ENCODE measurements at places on chromosomes 4 and X.

GRCh38 chr4:87005369-87005689 lies 70.5 kb downstream of the AFF1 start:
- DNase-seq: no peak

- no peak for DNase-seq
These were observed at the start of gene PROM1 for GRCh38 chr4:16083241-16084191. Gene PROM1, minus strand, starts transcription at chr4:16084023. Its CDS starts 8,117 bp downstream, at chr4:16075906.

GRCh38 chr4:109216085-109216696 lies 86.3 kb downstream of the COL25A1 start:
- no peak for DNase-seq

GRCh38 chr4:120843849-120844527 lies 78.5 kb downstream of the PRDM5 start:
- DNase-seq: no peak

- no peak for DNase-seq
These were observed 485.8 kb upstream of the ATOH1 start for GRCh38 chr4:93342738-93343137.

GRCh38 chr4:61427099-61427817 lies 227.1 kb downstream of the ADGRL3 start:
- DNase-seq: no peak

DNA sequence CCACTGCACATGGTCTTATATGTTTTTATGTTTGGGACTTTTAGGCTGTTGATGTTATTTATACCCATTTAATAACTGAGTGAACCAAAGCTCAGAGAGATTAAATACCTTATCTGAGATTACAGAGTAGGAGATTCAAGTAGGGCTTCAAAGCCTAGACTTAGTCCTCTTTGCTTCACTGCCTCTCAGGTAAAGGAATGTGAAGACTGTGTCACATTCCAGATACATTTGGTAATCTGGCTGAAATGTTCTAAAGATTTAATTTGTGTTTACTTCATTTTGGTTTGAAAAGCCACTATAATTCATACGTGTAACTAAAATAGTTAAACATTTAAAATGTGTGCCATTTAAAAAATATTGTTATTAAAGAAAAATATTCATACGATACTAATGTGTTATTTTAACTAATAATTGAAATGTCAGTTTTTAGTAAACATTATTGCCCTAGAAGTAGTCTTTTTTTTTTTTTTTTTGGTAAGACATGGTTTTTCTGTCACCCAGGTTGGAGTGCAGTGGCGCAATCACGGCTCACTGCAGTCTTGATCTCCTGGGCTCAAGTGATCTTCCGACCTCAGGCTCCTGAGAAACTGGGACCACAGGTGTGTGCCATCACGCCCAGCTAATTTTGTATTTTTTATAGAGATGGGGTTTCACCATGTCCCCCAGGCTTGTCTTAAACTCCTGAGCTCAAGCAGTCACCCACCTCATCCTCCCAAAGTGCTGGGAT lies 54.3 kb downstream of the WWC2 start:
- no peak for DNase-seq

GRCh38 chrX:47840111-47840510 lies 3.4 kb downstream of the ZNF81 start:
- DNase-seq: no peak

- DNase-seq: no peak
These were observed 2.5 kb downstream of the AKAP4 start for GRCh38 chrX:50198348-50198747.

DNA sequence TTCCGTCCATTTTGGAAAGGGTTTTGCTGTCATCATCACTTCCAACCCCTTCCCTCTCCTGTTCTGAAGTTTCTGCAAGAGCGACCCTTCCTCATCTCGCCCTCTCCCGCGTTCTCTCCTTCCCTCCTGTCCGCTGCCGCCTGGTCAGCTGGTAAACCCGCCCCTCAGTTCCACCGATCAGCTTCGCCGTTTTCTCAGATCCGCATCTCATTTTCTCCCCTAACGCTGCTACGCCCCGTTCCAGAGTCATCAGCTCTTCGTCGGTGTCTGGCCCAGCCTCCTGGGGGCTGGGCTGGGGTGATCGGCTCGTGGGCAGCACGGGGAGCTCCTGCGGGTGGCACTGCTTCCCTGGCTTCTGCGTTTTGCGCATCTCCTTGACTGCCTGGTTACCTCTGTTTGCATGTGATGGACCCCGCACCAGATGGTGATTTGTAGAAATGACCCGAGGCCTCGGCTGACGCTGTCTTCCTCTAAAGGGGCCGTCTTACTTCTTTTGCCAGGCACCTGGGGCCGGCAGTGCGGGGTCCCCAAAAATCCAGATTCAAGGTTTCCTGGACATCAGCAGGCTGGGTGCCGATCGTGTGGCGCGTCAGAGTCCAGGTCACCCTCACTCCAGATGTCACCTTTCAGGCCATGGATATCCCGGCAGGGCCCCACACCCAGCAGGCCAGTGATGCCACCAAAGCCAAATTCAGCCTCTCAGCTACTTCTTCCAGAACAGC lies 13.4 kb downstream of the CTBP1 start:
- DNase-seq: no peak

DNA sequence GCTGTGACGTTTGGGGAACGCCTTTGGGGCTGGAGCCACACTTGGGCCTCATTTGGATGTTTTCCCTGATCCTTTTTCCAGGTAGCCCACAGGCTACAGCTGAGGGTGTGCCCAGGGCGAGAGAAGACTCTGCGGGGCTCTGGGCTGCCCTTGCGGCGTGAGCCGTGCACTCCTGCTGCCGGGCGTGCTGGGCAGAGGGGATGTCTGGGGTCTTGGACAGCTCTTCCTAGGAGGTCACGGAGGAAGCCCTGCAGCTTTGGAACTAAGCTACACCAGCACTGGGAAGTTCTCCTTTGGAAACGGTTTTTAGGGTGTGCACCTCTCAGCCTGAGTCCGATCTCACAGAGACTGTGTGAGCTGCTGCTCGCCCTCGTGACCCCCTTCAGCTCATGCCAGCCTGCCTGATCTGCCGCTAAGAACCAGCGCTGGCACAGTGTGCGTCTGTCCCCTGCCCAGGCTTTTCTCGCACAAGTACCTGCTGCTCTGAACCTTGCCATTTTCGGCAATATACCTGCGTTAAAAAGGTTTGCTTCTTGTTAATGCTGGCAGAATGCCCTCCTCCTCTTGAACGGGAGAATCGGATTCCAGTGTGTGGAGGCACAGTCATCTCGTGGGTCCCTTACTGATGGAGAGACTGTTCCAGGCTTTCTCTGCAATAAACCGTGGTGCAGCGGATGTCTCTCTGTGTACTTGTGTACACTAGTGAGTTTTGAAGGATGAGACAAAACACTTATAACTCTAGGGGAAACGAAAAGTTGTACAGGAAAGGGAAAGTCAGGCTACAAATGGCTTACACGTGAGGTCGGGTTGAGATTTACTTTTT lies 14.3 kb downstream of the MSANTD1 start:
- no peak for DNase-seq

DNA sequence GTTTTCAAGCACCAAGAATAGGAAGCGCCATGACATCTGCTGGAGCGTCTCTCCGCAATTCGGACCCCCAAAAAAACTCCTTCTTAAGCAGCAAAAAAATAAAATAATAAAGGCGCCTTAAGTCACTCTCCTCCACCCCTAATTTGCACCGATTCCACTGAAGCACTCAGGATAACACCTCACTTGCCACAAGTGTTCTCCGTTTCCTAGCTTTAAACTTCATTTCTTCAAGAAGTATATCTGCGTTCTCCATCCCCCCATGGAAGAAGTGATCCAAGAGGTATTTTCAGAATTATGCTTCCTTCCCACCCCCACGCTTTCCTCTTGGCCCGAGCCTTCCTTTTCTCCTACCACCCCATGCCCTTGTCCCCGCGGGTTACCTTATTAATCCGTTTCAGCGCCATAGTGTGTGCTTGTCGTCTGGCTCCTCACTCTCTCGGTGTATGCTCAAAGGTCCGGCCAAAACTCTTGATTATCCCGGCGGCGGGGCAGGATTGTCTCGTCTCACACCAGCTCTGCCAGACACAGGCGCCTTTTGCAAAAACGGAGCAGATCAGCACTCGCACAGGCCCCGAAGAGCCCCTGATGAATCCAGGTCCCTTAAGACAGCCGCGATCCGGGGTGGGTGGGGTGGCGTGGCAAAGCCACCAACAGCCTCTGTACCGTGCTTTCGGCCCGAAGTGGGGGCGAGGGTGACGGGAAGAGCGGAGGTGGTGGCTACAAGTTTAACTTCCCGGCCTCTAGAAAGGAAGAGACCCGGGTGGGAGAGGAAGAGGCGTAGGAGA lies 1.1 kb downstream of the UBE2D3 start:
- no peak for DNase-seq

- DNase-seq: no peak
These were observed 658.7 kb downstream of the PCDH18 start for GRCh38 chr4:136873555-136873954.

- no peak for DNase-seq
These were observed 11.5 kb upstream of the CHST7 start for GRCh38 chrX:46561824-46562657.

- DNase-seq: no peak
These were observed 128.6 kb upstream of the SLC34A2 start for GRCh38 chr4:25527034-25527433.

GRCh38 chr4:144644368-144645101 lies 1.4 kb upstream of the HHIP start:
- no peak for DNase-seq

DNA sequence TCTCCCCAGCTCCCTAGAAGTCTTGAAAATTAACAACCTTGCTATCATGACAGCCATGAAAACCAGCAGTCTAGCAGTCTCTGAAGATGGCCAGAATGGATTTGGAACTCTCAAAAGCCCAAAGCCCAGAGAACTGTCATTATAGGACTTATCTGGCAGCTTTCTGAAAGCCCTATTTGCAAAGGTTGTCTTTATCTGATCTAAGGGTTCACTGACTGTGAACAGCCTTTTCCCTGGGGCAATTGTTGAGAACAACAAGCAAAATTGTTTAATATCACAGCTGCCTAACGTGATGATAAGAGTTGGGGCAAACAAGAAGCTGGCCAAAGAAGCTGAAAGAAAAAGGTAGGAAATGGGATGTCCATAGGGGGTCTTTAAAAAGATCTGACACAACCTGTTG lies 20.9 kb upstream of the KLHL8 start:
- DNase-seq: no peak

GRCh38 chrX:9587642-9588041 lies 122.8 kb downstream of the TBL1X start:
- DNase-seq: no peak

GRCh38 chr4:92241094-92241493 lies 62.7 kb upstream of the GRID2 start:
- DNase-seq: no peak
